ENCODE measurements at places on chromosomes 16 and 17.

- DNase-seq, result no peak
These were observed 4.8 kb upstream of the ATP2A3 start for GRCh38 chr17:3968886-3969524.

DNA sequence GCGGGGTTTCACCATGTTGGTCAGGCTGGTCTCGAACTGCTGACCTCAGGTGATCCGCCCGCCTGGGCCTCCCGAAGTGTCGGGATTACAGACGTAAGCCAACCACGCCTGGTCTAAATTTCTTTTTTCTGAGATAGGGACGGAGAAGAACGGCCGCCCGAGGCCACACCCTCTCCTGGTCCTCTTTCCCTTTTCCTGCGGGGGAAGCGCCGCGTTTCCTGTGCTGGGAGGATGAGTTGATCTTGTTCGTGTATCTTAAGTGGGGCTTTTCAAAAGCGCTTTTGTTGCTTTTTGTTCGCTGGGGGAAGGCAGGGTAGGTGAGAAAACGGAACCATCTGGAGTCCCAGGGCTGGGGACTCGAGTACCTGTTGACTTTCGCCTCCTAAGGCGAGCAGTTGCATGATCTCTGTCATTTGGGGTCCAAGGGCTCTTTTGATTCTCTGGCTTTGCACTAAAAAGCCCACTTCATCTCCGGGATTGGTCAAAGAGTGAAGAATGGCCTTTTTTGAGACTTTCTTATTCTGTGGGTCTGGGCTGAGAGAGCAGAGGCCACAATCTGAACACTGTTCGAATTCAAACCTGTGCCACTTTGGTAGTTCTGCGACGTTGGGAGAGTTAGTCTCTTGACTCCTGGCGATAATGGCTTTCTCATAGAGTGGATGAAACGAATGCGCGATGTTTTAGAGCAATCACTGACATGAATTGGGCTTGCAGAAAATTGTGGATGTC is 1.3 kb downstream of the FUS start:
- DNase-seq, result no peak

GRCh38 chr16:77211880-77212740 is 12.9 kb downstream of the SYCE1L start:
- DNase-seq, result peak; percentile 76

DNA sequence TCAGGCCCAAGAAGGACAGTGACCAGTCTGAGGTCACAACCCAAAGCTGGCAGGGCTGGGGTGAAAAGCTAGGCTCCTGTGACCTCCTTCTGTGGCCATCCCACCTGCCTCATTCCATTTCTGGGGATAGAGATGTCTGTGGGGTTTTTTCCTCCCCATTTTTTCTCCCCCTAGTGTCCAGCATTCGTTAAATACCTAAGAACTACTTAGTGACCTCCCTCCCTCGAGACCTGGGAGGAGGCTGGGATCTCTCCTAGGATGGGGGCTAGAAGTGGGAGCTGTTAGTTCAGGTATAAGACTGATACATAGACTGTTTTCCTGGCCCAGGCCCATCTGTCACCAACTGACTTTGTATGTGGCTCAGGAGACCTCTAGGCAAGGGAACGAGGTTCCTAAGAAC is 20.5 kb upstream of the STAC2 start:
- DNase-seq, result no peak

DNA sequence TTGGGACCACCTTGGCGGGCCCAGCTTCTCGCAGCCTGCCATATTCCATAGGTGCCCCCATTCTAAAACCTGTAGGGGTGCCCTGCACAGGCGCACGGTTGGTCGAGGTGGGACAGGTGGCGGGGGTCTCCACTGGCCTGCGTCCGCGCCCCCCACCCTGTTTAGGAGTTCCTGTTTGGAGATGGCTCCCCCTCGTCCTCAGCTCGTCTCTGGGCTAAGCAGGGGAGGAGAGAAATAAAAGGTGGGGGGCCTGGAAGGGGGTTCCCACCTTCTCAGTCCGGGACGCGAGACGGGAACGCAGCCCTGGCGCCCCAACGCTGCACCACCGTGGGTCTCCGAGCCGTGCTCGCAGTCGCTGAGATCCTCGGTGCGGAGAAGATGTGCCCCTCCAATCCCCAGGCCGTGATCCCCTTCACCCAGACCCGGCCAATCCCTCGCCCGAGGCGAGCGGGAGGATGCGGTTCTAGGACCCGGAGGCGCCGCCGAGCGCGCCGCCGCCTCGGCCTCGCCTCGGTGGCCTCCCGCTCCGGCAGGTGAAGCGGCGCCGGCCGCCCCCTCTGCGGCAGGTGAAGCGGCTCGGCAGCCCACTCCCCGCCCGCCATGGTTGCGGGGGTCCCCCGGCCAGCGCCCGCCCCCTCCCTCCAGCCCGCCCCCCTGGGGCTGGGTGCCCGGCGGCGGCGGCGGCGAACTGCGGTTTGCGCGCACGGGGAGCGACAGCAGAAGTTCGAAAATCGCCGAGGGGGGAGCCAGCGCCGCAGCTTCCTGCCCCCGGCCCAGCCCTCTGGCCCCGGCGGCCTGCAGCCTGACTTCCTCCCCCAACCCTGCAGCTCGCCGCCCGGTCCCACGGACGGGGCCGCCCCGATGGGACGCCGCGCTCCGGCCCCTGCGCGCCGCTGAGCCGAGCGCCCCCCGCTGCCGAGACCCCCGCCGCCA is at the start of gene FMNL1:
FMNL1 (plus strand) TSS at position 805 of the 933 bp plus-strand sequence. CDS start 240 bp downstream, outside the sequence.
- DNase-seq, result peak; percentile 63

DNA sequence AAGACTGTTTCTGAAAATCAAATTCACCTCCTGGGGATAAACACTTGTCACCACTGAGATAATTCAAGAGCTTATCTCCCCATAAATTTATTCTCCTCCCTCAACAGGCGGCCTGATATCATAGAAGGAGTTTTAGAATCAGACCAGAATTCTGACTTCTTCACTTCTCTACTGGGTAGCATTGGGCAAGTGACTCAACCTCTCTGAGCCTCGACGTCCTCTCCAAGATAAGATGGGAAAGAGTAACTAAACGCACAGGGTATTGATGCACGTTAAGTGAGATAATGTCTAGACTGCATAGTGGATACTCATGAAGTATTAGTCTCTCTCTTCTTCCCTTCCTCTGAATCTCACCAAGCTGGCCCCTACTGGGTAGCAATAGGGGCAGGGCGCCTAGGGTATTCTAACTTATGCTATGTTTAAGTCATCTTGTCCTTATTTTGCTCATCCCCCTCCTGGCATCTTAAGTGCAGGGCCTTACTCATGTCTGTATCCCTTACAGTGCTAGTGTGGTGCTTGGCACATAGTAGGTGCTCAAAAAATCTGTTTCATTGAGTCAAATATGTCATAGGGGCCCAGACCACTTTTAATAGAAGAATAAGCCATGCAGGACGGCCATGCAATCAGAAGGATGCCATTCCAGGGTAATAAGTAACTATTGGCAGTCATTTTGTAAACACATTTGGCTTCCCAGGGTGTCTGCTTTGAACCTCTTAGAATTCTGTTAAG is 476.4 kb upstream of the CCL2 start:
- no peak for DNase-seq

Data from CD8-positive, alpha-beta T cell (primary cell).